ENCODE measurements at places on chromosomes 5 and 9.

- DNase-seq = no peak
Measured at GRCh38 chr9:88808761-88809354, 182.4 kb upstream of the S1PR3 start.

DNA sequence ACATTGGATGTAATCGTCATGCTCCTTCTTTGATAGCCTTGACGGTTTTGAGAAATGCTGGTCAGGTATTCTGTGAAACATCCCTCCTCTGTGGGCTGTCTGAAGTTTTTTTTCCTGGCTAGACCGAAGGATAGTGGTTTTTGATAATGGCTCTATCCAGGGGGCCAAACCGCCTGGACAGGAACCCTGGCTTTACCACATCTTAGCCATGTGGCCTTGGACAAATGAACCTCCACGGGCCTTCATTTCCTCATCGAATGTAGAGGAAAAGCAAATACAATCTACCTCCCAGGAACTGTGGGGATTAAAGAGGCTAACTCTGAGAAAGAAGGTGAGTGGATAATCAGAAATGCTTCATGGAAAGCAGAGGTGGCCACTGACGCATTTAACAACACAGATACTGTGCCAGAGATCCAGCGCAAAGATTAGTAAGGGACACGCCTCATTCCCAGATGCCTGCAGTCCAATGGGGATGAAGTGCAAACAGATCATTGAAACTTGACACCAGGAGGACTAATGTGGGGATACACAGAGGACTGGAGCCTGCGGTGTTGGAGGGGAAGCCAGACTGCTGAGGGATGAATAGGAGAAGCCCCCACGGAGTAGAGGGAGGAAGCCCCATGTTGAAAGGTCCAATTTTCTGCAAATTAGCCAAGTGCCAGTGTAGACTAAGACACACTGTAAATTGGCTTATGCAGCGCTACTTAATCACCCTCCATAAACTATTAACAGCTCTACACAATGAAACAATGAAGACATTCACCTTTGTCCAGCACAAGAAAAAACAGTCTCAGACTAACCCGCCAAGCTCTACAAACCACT, 41.6 kb downstream of the MYO10 start:
- DNase-seq = peak; percentile 98

DNA sequence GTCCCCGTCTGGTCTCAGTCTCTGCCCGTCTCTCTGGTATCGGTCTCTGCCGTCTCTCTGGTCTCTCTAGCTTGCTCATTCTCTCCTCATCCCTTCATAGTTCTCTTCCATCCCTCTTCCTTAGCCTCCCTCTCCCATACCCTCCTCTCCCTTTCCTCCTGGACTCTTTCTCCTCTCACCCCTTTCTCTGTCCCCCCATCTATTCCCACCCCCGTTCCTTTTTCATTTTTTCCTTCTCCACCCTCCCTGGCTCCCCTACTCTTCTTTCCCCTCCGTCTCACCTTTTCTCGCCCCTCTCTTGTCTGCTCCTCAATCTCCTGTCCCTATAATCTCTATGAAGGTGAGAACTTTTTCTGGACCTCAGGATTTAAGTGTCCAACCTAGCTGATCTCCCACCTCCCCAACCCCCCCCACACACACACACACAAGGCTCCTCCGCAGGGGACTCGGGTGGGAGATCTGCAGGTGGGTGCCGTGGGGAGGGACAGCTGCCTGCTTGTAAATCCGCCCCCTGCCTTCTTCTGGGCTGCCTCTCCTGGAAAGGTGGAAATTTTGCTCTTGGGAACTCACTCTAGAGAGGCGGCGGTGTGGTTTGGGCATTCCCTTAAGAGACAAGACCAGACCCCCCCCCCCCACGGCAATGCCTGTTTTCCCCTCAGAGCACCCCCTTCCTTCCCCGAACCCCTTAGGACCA, 953 bp downstream of the UBE2QL1 start:
- no peak for DNase-seq

DNA sequence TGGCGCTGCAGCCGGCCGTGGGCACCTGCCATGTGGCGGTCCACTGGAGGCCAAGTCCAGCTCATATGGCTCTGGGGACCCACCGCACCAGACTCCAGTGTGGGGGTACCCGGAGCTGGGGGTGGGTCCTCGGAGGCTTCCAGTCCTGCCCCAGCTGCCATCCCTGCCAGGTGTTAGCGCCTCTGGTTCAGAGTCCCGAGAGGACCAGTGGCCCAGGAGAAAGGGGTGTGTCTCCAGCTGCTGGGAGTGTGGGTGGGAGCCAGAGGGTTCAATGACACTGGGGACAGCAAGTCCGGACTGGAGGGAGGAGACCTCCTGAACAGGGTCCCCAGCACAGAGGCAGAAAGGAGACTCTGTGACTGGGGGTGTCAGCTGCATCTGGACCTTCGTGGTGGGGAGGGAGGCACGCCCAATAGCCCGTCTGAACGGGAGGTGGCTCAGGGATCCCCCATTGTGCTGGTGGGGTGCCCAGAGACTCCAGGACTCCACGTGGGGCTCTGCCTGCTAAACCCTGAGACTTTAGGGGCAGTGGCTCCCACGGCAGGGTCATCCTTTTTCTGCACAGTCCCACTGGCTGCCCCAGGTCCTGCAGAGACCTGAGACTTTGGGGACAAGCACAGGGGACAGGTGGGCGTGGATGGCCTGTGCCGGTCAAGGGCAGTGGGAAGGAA, 2.4 kb upstream of the AHRR start:
- no peak for DNase-seq

DNA sequence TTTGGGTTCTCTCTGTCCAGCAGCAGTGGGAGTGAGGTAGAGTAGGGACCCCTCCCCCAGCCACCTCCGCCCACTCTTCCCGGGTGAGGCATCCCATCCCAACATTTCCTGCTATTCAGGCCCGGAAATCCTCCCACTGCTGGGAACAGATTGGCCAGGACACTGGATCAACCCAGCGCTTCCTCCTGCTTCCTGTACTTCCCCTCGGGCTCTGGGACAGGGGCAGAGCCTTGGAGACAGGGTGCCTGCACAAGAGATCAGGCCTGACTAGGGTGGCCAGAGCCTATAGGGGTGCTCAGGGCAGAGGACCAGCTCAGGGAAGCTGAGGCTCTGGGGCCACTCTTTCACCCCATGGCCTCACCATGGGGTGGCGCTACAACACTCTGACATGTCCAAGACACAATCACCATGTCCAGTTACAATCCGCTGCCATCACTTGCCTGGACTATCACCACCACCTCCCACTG, 14.5 kb downstream of the SH2D3C start:
- no peak for DNase-seq
